ENCODE measurements at places on chromosomes 2 and 18.

GRCh38 chr18:43571078-43571689 lies 293.9 kb upstream of the SYT4 start:
- peak; percentile 27 for DNase-seq

DNA sequence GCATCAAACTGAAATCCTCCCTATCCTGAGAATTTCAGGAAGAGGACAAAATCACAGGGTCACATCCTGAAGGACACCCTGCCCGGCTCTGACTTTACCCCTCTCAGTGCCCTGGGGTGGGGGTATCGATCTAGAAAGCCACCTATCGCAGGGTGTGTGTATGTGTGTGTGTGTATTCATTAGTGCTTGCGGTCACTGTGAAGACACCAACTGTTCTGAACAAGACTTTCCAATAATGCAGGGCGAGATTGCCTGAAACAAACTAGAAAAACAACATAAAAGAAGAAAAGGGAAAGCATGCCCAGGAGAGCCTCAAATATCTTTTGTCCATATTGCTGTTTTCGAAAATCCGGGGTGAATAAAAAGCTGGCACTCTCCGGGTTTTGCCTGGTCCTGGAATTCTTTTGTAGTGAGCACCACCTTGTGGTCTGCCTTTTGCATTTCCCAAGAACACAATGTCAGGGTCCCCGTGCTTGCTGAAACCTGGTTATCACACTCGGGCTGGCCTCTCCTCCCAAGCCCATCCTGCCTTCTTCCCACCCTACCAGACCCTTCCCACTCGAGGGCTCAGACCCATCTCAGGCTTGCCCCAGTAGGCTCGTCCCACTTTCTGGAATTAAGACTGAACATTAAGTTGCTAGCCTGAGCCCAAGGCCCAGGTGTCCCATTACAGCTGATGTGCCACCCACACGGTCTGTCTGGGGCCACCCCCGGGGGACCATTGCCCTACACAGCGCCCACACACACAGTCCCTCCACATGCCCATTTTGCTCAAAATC lies 25.0 kb upstream of the COPS8 start:
- DNase-seq = peak; percentile 60

DNA sequence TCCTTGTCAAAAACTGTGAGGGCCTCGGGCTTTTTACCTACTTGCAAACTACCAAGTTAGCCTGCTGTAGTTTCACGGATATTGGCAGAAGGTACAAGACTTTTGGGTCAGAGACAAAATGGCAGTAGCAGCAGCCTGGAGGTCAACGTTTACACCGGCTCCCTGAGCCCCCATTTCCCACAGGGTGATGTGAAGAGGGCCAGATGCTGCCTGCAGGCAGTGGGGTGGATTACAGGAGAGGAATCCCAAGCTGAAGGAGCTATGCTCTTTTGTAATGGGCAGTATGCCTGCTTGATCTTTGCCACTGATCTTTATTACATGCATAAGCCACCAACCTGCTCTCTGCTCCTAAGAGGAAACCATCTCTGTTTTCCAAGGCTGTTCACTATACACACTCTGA lies 29.5 kb upstream of the SP5 start:
- DNase-seq = no peak

GRCh38 chr2:23480957-23481797 lies 96.2 kb downstream of the KLHL29 start:
- DNase-seq = no peak

DNA sequence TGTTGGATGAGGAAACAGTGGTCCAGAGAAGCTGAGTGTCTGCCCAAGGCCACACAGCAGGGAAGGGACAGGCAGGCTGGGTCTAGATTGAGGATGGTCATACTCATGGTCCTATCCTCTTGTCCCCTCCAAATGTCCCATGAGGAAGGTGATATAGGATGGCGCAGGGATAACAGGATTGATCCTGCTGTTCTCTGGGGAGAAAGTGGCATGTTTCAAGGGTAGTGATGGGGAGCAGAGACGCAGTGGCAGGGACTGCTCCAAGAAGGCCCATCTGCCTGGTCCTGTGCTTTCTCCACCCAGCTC lies 24.6 kb downstream of the HS1BP3 start:
- no peak for DNase-seq

GRCh38 chr2:9739531-9739964 lies 103.7 kb upstream of the TAF1B start:
- DNase-seq = peak; percentile 39
